Stimulated activated CD8-positive, alpha-beta memory T cell treated with anti-CD3 and anti-CD28 coated beads, Interleukin-4, amount 100 ng/mL, for 48 hours (primary cell): ENCODE measurements at places on chromosomes 4 and X.
A peak's percentile ranks its signal among the peaks of the same experiment; 100 is the strongest.

GRCh38 chr4:168509786-168510185 is 12.9 kb downstream of the PALLD start:
- DNase-seq, result peak; percentile 40

DNA sequence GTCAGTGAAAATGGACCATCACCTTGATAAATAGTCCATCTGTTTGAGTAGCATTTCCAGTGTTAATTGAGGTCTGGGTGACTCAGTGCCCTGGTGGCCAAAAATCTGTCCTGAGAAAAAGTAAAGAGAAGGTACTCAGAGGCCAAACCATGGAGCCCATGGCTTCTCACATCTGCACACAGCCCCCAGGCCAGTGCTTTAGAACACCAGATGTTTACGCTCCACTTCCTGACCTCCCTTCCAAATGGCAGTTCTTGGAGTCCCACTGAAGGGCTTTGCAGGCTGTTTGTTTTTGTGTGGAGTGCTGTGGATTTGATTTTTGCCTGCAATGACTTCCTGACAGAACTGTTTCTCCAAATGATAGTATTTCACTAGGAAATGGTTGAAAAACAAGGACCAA is 60.2 kb upstream of the GPC4 start:
- no peak for DNase-seq

DNA sequence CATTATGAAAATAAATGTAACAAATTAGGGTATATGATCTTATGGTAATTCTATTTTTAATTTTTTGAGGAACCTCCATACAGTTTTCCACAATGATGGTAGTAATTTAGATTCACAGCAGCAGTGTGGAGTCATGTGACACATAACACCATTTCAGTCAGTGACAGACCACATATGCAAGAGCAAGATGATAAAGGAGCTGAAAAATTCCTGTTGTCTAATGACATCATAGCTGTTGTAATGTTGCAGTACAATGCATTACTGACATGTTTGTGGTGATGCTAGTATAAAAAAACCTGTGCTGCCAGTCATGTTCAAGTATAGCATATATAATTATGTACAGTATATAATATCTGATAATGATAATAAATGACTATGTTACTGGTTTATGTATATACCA is 28.5 kb downstream of the EMCN start:
- DNase-seq, result no peak

DNA sequence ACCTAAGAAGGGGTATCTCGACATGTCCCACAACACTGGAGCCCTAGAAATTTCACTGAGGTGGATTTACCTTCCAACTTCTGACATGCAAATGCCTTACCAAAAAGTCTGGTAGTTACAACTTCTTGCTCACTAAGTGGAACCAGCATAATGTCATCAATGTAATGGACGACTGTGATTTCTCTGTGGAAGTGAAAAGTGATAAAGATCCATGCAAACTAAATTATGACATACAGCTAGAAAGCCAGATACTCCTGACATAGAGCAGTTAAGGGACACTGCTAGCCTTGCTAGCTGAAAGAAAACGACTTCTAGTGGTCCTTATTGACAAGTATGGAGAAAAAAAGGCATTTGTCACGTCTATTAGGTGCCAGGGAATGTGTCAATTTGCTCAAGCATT is 191.1 kb downstream of the MAB21L2 start:
- DNase-seq, result no peak

GRCh38 chrX:47664737-47665136 is 5.8 kb upstream of the UXT start:
- DNase-seq, result no peak
